Neural cell (in vitro differentiated cells): ENCODE measurements at places on chromosomes 7 and 10. TPM values are rescaled to one million over a fixed set of nuclear protein-coding genes. Genes with fewer than 3 reads are reported as not detected.

The DKK1 gene
- polyA plus RNA-seq: 0.12 TPM in 1 of 2 replicates, not detected in the other

The CPA4 gene
- 8.9 and 9.2 TPM in 2 replicates for polyA plus RNA-seq

The PRSS37 gene
- not detected in 2 replicates for polyA plus RNA-seq

The CRYGN gene
- not detected in 2 replicates for polyA plus RNA-seq

The AOC1 gene
- polyA plus RNA-seq: not detected in 2 replicates

The ADAM22 gene
- 41.3 and 46.3 TPM in 2 replicates for polyA plus RNA-seq

The KIN gene
- polyA plus RNA-seq: 22.4 and 24.4 TPM in 2 replicates

The CACNA2D1 gene
- polyA plus RNA-seq: 6.7 and 7.0 TPM in 2 replicates

The SBDS gene
- 81.4 and 91.1 TPM in 2 replicates for polyA plus RNA-seq

The PLXDC2 gene
- polyA plus RNA-seq: 2.3 and 3.4 TPM in 2 replicates

The AGMO gene
- not detected in 2 replicates for polyA plus RNA-seq

The FANK1 gene
- polyA plus RNA-seq: 3.1 and 3.8 TPM in 2 replicates

The AOAH gene
- 0.76 and 4.3 TPM in 2 replicates for polyA plus RNA-seq

The HUS1 gene
- 17.4 and 30.4 TPM in 2 replicates for polyA plus RNA-seq
